Hematopoietic multipotent progenitor cell (in vitro differentiated cells): ENCODE measurements at places on chromosomes 7 and 10. TPM values are rescaled to one million over a fixed set of nuclear protein-coding genes. Genes with fewer than 3 reads are reported as not detected.

RBM20 gene
- total RNA-seq = under 0.01 TPM

PNLIPRP1 gene
- total RNA-seq = not detected

COL13A1 gene
- total RNA-seq = under 0.01 TPM

WDFY4 gene
- total RNA-seq = 35.5 TPM

GDF2 gene
- not detected for total RNA-seq

SPDYE2 gene
- under 0.01 TPM for total RNA-seq

CACNA2D1 gene
- total RNA-seq = under 0.01 TPM

H2BK1 gene
- total RNA-seq = not detected

PNLIP gene
- total RNA-seq = not detected

VSTM2A gene
- total RNA-seq = not detected

BTBD16 gene
- total RNA-seq = not detected

PHKG1 gene
- 1.1 TPM for total RNA-seq

RARRES2 gene
- total RNA-seq = 2.4 TPM

TUBAL3 gene
- total RNA-seq = 1.3 TPM

CH25H gene
- total RNA-seq = not detected

TDRD1 gene
- 0.27 TPM for total RNA-seq

EBLN1 gene
- not detected for total RNA-seq

FAM13C gene
- total RNA-seq = not detected

OR2A12 gene
- not detected for total RNA-seq

COL28A1 gene
- under 0.01 TPM for total RNA-seq

PAPOLB gene
- under 0.01 TPM for total RNA-seq

MSS51 gene
- total RNA-seq = 1.3 TPM

SMKR1 gene
- total RNA-seq = 1.3 TPM

MLLT10 gene
- 53.6 TPM for total RNA-seq

STEAP2 gene
- total RNA-seq = under 0.01 TPM

CRPPA gene
- 2.7 TPM for total RNA-seq

TMEM196 gene
- not detected for total RNA-seq

AZGP1 gene
- not detected for total RNA-seq

TCAF2 gene
- total RNA-seq = 6.7 TPM

MMD2 gene
- not detected for total RNA-seq

EN2 gene
- not detected for total RNA-seq

CPN1 gene
- not detected for total RNA-seq

SLC18A3 gene
- total RNA-seq = under 0.01 TPM

ANKRD1 gene
- total RNA-seq = not detected

ELN gene
- total RNA-seq = 27.5 TPM

ADCY1 gene
- total RNA-seq = under 0.01 TPM

SSC4D gene
- 0.81 TPM for total RNA-seq

PANK1 gene
- total RNA-seq = 3.8 TPM

PTPRZ1 gene
- not detected for total RNA-seq

ANKRD2 gene
- not detected for total RNA-seq

ZNF138 gene
- total RNA-seq = 4.3 TPM

BNIP3 gene
- 8.1 TPM for total RNA-seq

DUSP5 gene
- total RNA-seq = 5.7 TPM

FAM241B gene
- 1.3 TPM for total RNA-seq

ASZ1 gene
- total RNA-seq = not detected
